ENCODE measurements at places on chromosomes 3 and 15.

GRCh38 chr3:32105291-32106131 lies 909 bp upstream of the GPD1L start:
- DNase-seq = no peak

DNA sequence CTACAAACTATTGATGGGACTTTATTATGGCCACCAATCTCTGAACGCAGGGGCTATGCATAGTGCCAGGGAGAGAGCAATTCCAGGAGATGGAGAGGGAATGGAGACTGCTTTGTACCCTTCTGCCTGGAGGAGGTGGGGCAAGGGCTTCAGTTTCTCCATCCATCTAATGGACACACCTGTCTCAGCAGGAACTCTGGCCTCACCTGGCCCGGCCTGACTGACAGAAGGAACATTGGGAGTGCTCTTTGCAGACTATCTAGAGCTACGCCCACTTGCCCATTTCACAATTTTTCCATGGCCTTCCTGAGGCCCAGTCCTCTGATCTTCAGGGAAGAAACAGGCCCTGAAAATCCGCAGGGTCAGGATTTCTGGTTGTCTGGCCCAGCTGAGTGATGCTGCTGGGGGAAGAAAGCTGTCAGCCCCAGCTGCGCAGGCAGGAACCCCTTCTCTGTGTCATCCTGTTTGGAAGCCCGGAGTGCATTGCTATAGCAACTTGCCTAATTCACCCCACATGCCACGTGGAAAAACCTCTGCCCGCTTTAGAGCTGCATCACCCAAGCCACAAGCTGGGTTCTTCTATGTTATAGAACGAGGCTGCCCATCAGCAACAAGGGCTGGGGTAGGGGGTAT lies 6.4 kb downstream of the ITGA11 start:
- no peak for DNase-seq

GRCh38 chr3:179376474-179376873 lies 29.0 kb downstream of the MFN1 start:
- no peak for DNase-seq

DNA sequence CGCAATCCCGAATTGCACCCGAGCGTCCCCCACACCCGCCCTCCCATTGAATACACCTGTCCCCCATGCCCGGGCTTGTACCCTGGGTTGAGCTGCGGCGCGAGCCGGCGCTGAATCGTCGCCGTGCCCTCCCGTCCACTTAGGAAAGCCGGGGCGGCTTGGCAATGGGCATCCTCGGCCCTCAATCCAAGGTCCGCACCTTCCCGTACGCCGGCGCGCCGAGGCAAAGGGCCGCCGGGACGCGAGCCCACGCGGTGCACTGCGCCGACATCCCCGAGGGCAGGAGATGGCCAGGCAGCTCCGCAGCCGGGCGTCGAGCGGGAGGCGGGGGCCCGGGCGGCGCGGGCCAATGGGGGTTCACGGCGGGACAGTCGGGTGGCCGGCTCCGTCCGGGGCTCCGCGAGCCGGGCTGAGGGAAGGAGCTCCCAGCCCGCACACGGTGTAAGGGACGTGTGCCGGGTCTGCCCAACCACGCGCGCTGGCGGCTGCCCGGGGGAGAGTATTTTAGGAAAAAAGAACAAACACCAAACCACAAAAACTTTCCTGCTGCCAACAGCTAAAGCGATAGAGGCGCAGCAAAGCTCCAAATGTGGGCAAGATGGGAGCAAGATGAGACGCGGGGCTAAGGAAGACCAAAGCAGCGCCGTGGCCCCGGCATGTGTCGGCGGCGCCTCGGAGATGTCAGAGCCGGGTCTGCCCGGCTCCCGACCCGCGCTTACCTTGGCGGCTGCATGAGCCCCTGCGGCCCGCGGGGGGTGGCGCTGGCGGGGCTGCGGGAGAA lies 621 bp downstream of the RGMA start:
- DNase-seq = peak; percentile 50

All from cardiac septum (tissue), 1 donor.